IPS DF 19.7 (cell line): ENCODE measurements at places on chromosomes 16 and 17.

GRCh38 chr16:2271848-2272461 lies 4.0 kb upstream of the RNPS1 start:
- DNase-seq, result no peak

DNA sequence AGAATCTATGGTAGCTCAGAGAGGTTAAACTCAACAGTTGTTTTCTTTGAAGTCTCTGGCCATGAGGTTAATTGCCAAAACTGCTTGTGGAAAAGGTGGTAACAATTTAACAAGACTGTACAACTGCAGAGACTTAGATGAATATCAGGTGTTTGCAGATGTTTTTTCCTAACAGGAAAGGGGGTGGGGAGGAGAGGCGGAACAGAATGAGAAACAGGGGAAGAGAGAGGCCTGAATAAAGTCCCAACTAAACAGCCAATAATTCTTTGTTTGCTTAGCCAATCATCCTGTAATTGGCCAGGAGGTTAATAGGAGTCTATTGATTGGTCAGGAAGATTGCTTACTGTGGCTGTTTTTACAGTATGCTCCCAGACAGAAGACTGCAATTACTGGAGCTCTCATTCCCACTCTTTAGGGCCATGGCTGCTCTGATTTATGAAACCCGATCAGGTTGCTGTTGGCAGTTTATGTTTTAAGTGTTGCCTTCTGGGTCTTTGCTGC lies 249.7 kb upstream of the TBX2 start:
- no peak for DNase-seq

DNA sequence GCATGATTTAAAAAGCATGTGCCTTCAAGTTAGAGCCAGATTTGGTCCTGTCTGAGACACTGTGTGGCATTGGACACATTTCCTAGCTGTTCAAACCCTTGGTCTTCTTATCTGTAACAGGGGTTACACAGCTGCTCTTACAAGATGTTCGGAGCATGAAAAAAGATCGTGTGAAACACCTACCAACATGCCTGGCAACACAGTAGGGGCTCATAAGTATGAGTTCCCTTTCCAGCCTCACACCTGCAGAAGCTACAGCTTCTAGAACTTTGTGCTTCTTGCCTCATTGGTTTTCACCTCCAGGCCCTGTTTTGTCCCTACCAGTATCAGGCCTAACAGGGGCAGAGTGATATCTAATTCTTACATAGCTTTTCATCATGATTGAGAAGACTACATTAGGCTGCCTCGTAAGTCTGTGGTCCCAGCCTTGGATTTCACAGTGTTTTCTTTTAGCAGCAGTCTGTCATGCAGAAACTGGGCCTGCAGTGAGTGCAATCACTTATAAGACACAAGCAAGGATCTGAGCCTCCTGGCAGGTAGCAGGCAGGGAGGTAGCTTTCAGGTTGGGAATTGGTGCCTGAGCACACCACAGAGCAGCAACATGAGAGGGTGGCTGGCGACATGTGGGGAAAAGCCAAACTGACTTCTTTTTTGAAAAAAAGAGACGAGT lies 78.8 kb downstream of the CCDC182 start:
- no peak for DNase-seq

- DNase-seq, result no peak
These were observed 42.8 kb downstream of the USP22 start for GRCh38 chr17:20999841-21000532.

DNA sequence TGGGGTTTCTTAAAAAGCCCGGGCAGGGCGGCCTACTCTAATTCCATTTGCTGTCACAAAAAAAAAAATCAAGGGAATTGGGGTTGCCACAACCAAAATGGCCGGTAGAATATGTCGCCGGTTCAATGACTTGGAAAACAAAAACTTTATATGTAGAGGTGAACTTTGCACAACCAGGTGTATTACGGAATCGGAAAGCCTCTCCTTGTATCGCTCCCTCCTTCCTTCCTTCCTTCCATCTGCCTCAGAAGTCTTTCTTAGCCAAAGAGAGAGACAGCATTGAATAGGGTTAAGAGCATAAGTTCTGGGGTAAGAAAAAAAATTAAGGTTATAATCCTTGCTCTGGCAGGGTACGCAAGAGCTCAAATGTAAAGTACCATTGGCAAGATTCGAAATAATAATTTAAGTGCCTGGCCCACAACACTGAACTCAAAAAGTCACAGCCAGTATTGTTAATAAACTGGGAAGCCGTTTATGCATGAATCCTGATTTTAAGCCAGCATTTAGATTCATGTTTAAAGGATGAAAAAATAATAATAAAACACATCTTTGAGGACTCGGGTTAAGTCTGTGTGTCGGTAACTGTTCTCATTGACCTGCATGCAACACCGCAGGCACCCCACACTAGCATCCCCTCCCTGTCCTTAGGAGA lies 522 bp upstream of the GLG1 start:
- no peak for DNase-seq

- peak; percentile 28 for DNase-seq
These were observed 51.6 kb downstream of the NT5M start for GRCh38 chr17:17354560-17355349.

GRCh38 chr16:89712274-89712781 lies 8.4 kb downstream of the VPS9D1 start:
- no peak for DNase-seq

- DNase-seq, result no peak
These were observed 209.4 kb upstream of the C16orf82 start for GRCh38 chr16:26857371-26857770.

GRCh38 chr17:68906638-68907037 lies 48.6 kb downstream of the ABCA8 start:
- no peak for DNase-seq

DNA sequence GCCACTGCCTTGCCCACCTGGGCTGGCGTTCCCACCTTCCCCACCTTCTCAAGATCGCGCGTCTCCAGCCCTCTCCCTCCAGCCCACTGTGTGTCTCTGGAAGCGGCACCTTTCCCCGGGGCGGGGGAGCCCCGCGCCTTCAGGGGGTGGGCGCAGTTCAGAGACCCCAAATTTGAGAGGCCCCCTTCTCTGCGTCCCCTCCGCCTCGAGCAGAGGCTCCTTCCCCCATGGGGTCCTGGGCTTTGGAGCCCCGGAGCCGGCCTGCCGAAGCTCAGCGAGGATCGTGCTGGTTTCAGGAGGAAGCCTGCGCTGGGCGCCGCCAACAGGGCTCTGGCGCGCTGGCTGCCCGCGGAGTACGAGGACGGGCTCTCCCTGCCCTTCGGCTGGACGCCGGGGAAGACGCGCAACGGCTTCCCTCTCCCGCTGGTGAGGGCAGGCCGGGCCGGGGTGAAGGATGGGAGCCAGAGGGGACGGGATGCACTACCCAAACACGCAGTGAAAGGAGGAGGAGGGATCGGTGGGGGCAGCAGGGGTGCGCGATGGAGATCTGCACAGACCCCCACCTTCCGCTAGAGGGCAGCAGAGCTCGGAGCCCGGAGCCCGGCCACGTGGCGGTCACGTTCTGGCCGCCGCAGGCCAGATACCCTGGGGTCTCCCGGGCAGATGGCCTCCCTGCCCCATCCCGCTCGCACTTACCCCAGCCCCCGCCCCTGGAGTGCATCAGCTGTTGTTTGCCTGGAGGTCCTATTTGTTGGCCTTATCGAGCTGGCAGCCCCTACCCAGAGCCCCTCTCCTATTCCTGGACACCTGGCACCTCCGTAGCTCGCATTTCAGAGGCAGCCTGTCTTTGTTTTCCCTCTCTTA lies 11.1 kb downstream of the LPO start:
- no peak for DNase-seq

DNA sequence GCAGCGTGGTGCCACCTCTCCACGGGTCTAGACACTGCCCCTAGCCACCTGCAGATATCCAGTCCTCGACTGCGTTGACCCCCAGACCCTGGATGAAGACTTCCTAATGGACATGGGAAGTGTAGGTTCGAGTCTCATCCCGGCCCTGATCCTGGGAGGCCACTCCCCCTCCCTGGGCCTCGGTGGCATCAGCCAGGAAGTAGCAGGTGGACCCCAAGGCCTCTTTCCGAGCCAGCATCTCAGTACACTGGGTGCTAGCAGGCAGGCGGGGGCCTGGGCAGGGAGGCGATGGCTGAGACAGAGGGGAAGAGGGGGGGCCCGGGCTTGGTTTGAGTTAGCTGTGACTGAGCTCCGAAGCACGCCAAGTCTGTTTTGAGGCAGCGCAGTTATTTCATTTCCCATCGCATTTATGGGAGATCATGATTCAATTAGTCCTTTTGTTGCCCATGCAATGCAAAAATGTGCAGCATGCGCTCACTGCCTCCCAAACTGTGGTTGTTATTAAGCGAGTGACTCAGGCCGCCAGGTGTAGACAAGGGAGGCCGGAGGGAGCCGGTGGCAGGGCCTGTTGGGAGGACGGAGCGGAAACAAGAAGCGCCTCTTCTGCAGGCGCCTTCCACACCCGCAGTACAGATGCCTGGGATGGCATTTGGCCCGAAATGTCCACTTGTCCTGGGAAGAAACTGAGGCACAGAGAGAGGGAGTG lies 25.3 kb upstream of the ZNF469 start:
- DNase-seq, result no peak

- DNase-seq, result peak; percentile 70
These were observed at the start of gene HS3ST3A1 for GRCh38 chr17:13601776-13602551. HS3ST3A1 (minus strand) TSS chr17:13601929; CDS start chr17:13601129, 800 bp downstream.

DNA sequence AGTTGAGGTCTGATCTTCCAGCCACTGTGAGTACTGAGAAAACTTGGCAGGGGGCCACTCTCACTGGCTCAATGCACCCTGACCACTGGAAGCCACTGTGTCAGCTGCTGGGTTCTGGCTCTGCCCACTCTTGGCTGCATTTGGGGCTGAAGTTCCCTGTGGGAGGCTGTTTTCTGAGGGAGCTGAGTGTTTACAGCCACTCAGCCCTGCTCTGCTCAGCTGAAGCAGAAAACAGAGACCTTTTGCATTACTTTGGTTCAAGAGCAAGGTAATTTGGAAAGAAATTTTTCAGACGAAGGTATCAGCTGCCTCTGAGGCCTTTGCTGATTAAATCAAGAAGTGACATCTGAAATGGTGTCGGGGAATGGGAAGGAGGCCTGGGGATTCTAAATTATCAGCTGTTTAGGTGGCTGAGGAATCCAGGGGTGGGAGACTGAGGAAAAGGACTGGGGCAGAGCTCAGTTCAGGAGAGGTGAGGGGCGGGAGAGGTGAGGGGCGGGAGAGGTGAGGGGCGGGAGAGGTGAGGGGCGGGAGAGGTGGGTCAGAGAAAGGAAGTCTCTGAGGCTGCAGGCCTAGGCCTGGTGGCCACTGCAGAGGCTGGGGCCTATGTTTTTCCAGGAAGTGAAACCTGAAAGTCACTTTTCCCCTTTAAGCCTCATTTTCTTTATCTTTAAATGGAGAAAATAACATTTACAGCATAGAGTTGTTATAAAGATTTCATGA lies at the start of gene ACSM5:
Gene ACSM5 (plus strand): TSS at position 137 of the 723 bp plus-strand sequence. CDS start 1,951 bp downstream, outside the sequence.
- DNase-seq, result no peak

GRCh38 chr16:57257455-57258070 lies 12.5 kb downstream of the ARL2BP start:
- no peak for DNase-seq

DNA sequence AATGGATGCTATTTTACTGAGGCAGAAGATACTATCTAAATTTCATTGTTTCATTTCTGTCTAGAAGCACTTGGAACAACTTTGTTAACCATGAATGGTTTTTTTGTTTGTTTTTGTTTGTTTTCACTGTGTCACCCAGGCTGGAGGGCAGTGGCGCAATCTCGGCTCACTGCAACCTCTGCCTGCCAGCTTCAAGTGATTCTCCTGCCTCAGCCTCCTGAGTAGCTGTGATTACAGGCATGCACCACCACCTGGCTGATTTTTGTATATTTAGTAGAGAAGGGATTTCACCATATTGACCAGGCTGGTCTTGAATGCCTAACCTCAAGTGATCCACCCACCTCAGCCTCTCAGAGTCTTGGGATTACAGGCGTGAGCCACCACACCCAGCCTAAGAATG lies 40.5 kb downstream of the ABHD15 start:
- DNase-seq, result no peak

DNA sequence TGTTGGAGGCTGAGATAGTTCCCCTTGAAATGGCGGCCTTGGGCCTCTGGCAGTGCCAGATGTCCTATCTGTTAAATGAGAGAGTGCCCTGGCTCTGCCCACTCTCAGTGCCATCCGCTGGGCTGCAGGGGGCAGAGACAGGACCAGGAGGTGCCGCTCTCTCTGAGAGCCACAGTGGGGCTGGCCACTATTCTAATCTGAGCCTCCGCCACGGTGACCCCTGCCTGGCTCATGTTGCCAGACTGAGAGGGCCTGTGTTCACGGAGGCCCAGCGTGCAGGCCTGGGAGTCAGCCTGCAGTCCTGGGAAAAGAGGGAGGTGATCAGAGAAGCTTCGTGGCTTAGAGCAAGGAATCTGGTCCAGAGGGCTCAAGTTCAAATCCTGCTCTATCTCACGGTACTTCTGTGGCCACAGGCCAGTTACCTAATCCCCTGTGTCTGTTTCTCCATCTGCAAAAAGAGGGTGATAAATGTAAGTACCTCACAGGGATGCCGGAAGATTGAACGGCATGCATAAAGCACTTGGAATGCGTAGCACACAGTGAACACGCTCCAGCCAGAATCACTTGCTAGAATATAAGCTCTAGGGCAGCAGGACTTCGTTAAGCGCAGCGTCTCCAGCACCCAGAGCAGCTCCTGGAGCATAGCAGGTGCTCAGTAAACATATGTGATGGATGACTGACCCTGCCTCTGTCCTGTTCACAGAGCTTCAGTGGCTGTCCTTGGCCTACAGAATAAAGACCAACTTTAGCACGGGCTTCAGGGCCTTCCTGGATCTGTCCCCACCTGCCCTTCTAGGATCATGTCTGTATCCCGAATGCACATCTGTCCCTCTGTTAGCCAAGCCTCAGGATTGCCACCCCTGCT lies 6.3 kb downstream of the ATP2A3 start:
- DNase-seq, result no peak

DNA sequence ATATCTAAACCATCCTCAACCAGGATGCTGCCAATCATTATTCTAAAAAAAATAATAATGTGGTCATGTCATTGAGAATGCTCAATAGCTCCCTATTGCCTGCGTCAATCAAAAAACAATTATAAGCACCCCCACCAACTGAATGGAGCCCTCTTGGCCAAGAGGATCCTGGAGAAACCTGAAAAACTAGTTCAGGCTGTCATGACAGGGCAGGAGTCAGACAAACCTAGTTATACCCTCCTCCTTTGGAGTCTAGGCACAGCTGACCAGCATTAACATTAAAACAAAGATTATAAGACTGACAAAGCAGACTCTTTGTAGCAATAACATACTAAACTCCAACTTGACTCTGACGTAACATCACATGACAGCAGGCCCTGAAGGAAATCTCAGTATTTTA lies 119.2 kb upstream of the CCL2 start:
- no peak for DNase-seq

GRCh38 chr16:50269061-50269705 lies 2.8 kb downstream of the ADCY7 start:
- DNase-seq, result no peak

DNA sequence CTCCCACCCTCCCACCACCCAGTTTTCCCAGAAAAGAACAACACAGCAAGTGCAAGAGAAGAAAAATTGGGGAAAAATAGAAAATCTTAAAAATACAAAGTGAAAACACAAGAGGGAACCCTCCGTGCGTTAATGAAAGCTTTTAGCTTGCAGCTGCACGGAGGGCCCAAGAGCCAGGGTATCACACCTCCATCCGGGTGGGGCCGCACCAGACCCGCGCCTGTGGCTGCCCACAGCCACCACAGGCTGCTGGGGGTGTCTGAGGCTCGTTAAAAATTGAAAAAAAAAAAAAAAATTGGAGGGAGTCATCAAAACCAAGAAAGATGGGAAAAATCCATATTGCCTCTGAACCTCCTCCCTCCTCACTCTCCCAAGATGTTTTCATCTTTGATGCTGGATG lies 18.6 kb downstream of the ENGASE start:
- DNase-seq, result no peak

- no peak for DNase-seq
These were observed 14.5 kb downstream of the SPIRE2 start for GRCh38 chr16:89842471-89843408.

- DNase-seq, result no peak
These were observed 12.2 kb downstream of the ADAP2 start for GRCh38 chr17:30933966-30934365.
